ENCODE measurements at places on chromosomes 5 and 9. TPM values are rescaled to one million over a fixed set of nuclear protein-coding genes. Genes with fewer than 3 reads are reported as not detected.

DNA sequence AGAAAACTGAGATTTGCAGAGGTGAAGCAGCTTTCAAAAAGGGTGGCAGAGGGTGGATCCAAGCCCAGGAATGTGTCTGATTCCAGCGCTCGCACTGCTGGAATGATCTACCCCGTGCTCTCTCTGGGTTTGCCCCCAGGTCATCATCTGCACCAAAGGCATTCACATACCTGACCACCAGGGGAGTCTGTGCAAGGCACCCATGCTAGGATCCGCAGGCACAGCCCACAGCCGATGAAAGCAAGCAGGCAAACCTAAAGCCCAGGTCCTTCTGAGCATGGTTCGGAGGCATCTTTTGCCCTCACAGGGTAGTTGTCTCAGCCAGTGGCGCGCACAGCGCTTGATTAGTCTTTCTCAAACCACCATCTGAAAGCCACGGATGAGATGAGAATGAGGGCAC lies 56.6 kb downstream of the TEK start:
- no peak overlapping the region for H3K4me3 ChIP-seq
- H3K4me1 ChIP-seq, result no peaks in the 10 kb centered on the region
- H3K27ac ChIP-seq, result no peak overlapping the region

DNA sequence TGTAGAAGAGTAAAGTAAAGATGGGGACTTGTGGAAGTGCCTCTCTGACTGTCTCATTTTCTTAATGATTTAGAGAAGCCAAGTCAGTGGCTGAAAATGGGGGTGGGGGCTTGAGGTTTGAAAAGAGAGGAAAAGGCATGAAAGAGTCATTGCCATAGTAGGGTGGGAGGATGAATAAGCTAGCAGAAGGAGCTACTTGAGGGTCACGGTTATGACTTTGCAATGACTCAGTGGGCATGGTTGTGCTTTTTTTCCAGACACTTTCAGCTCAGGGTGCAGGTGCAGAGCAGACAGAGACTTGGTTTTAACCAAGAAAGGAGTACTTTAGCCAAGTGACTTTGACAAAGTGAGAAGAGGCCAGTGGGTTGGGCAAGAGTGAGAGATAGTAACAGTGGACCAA lies 117.8 kb downstream of the PTTG1 start:
- H3K36me3 ChIP-seq, result no peaks in the 10 kb centered on the region
- no peak overlapping the region for H3K4me3 ChIP-seq
- no peak overlapping the region for H3K27ac ChIP-seq
- no peak for DNase-seq
- no peaks in the 10 kb centered on the region for H3K27me3 ChIP-seq
- H3K4me1 ChIP-seq, result no peaks in the 10 kb centered on the region

The IL31RA gene
- total RNA-seq, result not detected

The MYOZ3 gene
- 12.1 TPM for total RNA-seq

DNA sequence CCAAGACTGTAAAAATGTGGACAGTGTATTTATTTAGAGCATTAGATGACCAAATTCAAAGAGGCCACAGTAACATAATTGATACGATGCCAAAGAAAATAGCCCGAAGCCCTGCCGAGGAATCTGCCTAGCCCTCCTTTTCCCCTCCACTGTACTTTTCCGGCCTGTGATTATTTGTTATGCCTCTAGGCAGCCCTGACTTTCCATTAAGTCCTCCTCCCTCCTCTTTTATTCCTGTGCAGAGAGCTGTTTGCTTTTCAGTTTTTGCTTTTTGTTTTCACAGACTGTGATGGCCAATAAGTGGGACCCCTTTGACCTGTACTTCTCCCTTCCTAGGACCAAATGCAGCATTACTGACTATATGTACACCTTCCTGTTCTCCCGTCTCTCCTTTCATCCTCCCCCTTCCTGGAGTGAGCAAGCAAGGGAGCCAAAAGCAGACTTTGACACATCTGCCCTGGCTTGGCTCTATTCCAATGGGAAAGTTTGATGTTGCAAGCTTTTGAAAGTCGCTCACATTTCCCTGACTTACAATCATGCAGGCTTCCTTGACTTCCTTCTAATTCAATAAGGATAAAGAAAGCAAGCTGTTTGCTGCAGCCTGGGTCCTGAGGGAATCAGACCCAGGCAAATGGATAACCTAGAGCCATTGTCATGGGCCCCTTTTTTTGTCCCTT lies 76.1 kb downstream of the NREP start:
- H3K4me3 ChIP-seq, result no peak overlapping the region
- peak overlapping the region; percentile 47 for H3K27ac ChIP-seq
- H3K4me1 ChIP-seq, result peaks cover 16% of the 10 kb centered on the region

- no peaks in the 10 kb centered on the region for H3K36me3 ChIP-seq
- H3K27me3 ChIP-seq, result no peaks in the 10 kb centered on the region
- no peak overlapping the region for H3K4me3 ChIP-seq
- no peaks in the 10 kb centered on the region for H3K4me1 ChIP-seq
- no peak overlapping the region for H3K27ac ChIP-seq
- no peak for DNase-seq
Measured at GRCh38 chr9:8706998-8707397, 907.4 kb upstream of the DMAC1 start.

The PLEKHG4B gene
- total RNA-seq, result not detected

The FGF1 gene
- 0.41 TPM for total RNA-seq

DNA sequence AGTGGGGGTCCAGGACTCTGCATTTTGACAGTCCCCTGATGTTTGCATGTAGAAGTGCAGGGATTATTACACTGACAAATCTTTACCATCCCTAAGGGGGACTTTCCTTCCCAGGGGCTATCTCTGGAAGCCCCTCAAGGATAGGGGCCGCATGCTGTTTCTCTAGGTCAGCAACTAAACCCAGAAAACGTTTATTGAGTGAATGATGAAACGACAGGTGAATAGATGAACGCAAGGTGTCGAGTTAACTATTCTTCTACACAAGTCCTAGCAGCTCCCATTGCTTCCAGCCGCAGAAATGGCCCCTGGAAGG lies 281 bp upstream of the HSD17B4 start:
- no peaks in the 10 kb centered on the region for H3K27me3 ChIP-seq
- no peak for DNase-seq
- H3K27ac ChIP-seq, result peak overlapping the region; percentile 85
- H3K36me3 ChIP-seq, result no peaks in the 10 kb centered on the region

The ABLIM3 gene
- 62.8 TPM for total RNA-seq

The SLC27A6 gene
- not detected for total RNA-seq

The CYLC2 gene
- total RNA-seq, result not detected

DNA sequence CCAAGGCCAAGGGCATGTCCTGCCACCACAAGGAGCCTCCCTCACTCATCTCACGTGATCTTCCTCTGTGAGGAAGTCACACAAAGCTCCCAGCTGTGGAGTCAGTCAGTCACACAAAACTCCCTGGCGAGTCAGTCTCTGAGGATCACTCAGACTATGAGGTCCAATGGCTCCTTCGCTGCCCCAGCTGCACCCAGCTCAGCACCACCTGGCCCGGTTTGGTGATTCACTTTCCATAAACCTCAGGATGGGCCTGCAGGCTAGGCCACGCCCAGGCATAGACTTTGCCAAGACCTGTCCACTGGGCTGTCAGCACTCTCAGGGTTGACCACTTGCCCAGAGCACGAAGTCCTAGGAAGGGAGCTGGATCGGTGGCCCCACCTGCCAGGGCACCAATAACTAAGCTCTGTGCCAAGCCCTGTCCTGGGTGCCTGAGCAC lies 233.8 kb downstream of the HSPA4 start:
- H3K4me1 ChIP-seq, result peaks cover 15% of the 10 kb centered on the region
- H3K36me3 ChIP-seq, result no peaks in the 10 kb centered on the region
- DNase-seq, result peak; percentile 98
- H3K27me3 ChIP-seq, result no peaks in the 10 kb centered on the region
- peak overlapping the region; percentile 94 for H3K27ac ChIP-seq

DNA sequence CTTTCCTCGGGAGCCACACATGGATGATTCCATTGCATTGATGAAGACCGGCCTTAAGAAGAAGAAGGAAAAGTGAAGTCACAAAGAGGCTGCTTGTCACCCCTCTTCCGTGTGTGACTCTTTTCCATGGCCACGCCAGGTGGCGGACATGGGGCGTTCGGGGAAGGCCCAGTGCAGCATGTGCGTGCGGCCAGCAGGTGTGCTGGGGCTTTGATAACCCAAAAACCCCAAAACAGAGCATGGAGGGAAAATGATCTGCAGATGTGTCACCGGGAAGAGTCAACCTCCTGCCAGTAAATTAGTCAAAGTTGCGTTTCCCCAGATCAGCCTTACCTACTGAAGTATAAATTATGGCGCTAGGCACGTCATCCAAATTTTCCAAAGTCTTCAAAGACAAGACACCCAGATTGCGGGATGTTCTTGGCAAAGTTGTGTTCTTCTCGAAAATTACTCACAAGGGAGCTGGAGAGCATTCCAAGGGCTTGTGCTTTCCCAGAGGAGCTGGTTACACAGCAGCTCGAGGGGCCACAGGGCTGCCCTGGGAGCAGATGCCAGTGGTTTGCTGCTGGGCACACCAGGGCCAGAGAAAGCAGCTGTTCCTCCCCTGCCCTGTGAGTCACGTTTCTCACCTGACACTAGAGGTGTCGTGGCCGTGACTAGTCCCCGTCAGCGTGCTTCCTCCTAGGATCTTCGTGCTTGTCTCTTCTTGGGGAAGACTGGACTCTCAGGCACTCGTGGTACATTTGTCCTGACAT lies 53.9 kb downstream of the IRX2 start:
- no peaks in the 10 kb centered on the region for H3K36me3 ChIP-seq
- no peaks in the 10 kb centered on the region for H3K27me3 ChIP-seq
- no peaks in the 10 kb centered on the region for H3K4me1 ChIP-seq
- no peak overlapping the region for H3K4me3 ChIP-seq

GRCh38 chr5:38535248-38535750 lies 21.1 kb downstream of the LIFR start:
- H3K36me3 ChIP-seq, result no peaks in the 10 kb centered on the region
- H3K4me1 ChIP-seq, result peaks cover 98% of the 10 kb centered on the region
- DNase-seq, result peak; percentile 39
- H3K27ac ChIP-seq, result peak overlapping the region; percentile 86

The IL13 gene
- total RNA-seq, result not detected

The CDH6 gene
- total RNA-seq, result 2.9 TPM

DNA sequence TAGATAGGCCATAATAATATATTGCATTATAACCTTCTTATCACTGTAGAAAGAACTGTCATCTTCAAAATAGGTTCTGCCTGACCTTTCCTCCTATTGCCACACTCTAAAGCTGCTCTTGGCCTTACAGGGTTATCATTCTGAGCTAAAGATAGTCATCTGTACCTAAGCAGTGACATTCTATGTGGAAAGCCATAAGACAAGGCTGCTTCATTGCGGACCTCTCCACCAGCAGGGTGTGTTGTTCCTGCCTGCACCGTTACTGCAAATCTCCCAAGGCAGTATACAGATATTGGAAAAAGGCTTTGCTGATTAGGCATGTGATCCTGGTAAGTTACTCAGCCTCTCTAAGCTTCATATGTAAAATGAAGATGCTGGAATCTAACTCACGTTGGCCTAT lies 8.1 kb downstream of the ZNF622 start:
- no peaks in the 10 kb centered on the region for H3K36me3 ChIP-seq
- H3K27me3 ChIP-seq, result no peaks in the 10 kb centered on the region
- DNase-seq, result no peak
- H3K4me3 ChIP-seq, result no peak overlapping the region

DNA sequence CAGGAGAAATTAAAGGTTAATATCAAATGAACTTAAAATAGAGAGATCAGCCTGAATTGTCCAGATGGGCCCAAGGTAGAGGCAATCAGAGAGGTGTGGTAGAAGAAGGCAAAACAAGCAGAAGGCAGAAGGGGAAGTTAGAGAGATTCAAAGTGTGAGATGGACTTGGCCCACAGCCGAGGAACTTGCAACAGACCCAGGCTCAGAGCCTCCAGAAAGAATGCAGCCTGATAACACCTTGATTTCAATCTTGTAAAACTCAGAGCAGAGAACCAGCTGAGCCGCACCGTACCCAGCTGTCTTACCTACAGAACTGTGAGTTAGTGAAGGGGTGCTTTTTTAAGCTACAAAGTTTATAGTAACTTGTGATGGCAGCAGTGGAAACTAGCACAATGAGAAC lies 190.9 kb downstream of the RFK start:
- no peak for DNase-seq
- no peak overlapping the region for H3K27ac ChIP-seq
- no peak overlapping the region for H3K4me3 ChIP-seq
- no peaks in the 10 kb centered on the region for H3K4me1 ChIP-seq
- H3K36me3 ChIP-seq, result no peaks in the 10 kb centered on the region
- no peaks in the 10 kb centered on the region for H3K27me3 ChIP-seq

GRCh38 chr9:113516840-113517577 lies 53.5 kb downstream of the RGS3 start:
- no peaks in the 10 kb centered on the region for H3K36me3 ChIP-seq
- H3K27me3 ChIP-seq, result no peaks in the 10 kb centered on the region
- H3K27ac ChIP-seq, result no peak overlapping the region
- no peak for DNase-seq

DNA sequence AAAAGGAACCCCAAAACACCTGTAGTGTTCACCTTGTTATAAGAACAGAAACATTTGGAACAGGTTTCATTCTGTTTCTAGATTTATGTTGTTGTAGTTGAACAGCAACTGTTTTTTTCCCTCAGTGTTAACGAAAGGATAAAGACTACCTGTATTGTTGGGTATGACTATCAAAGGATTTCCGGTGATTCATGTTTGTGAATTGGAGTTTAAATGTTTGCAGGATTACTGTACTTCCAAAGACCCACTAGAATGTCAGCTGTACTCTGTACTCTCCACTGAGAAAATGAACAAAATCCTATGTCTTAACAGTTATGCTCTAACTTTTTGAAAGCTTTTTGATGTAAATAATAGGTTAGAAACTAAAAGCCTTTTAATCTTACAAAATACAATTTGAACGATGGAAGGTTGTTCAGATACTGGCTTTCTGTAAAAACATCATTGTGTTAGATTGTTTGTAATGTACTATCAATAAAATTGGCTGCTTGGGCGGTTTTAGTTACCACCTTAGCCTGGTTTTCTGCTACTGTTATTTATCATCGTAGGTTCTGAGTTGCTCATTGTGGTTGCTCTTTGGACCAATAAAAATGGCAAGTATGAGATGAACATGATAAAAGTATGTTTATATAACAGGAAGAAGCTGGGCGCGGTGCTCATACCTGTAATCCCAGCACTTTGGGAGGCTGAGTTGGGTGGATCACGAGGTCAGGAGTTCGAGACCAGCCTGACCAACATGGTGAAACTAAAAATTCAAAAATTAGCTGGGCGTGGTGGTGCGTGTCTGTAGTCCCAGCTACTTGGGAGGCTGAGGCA lies 44.1 kb downstream of the DCP2 start:
- H3K36me3 ChIP-seq, result no peaks in the 10 kb centered on the region
- no peak overlapping the region for H3K27ac ChIP-seq
- no peak for DNase-seq
- H3K27me3 ChIP-seq, result no peaks in the 10 kb centered on the region

DNA sequence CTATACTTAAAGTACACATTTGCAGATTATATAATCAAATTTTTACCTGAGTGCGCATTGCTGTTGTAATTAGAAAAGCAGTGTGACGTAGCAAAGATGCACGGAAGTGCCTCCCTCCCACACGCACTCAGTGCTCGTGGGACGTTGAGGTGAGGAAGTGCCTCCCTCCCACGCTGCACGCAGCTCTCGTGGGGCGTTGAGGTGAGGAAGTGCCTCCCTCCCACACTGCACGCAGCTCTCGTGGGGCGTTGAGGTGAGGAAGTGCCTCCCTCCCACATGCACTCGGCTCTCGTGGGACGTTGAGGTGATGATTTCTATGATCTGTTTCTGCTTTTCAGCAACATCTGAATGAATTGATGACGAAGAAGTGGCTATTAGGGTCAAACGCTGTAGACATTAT lies 21.0 kb downstream of the EXOC3 start:
- H3K4me3 ChIP-seq, result no peak overlapping the region
- H3K36me3 ChIP-seq, result peaks cover 80% of the 10 kb centered on the region
- DNase-seq, result no peak

The SHISAL2B gene
- total RNA-seq, result not detected

All from gastrocnemius medialis (tissue), 4 donors.